ENCODE measurements at places on chromosomes 11 and 22. TPM values are rescaled to one million over a fixed set of nuclear protein-coding genes. Genes with fewer than 3 reads are reported as not detected.

The TEX12 gene
- 0.52 TPM for total RNA-seq

The MTFP1 gene
- 54.3 TPM for total RNA-seq

The SLC22A25 gene
- not detected for total RNA-seq

- no peak for DNase-seq
Observed at GRCh38 chr11:134792044-134792443, 380.0 kb upstream of the B3GAT1 start.

- no peak for DNase-seq
Observed at GRCh38 chr22:25437414-25438160, 126.9 kb upstream of the GRK3 start.

DNA sequence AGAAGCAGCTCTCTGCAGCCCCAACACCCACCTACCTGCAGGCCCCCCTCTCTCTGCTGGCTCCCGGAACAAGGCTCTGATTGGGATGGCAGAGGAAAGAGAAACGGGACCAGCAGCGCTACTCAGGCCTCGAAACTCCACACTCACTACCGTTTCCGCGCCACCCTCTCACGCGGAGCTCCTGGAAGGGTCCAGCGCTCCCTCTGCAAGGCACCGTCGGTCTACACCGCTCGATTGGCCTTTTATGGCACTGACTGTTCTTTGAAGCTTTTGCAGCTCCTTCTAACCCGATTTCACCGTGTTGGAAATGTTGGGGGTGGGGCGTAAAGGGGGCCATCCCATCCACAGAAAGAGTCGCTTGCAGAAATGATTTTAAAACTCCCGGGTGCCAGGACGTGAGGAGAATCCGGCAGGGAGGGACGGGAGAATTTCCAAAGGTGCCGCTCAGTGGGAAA lies 323 bp upstream of the PANX1 start:
- DNase-seq: no peak

GRCh38 chr11:78499971-78500370 lies 74.7 kb downstream of the NARS2 start:
- no peak for DNase-seq

The MICALL1 gene
- 21.9 TPM for total RNA-seq

DNA sequence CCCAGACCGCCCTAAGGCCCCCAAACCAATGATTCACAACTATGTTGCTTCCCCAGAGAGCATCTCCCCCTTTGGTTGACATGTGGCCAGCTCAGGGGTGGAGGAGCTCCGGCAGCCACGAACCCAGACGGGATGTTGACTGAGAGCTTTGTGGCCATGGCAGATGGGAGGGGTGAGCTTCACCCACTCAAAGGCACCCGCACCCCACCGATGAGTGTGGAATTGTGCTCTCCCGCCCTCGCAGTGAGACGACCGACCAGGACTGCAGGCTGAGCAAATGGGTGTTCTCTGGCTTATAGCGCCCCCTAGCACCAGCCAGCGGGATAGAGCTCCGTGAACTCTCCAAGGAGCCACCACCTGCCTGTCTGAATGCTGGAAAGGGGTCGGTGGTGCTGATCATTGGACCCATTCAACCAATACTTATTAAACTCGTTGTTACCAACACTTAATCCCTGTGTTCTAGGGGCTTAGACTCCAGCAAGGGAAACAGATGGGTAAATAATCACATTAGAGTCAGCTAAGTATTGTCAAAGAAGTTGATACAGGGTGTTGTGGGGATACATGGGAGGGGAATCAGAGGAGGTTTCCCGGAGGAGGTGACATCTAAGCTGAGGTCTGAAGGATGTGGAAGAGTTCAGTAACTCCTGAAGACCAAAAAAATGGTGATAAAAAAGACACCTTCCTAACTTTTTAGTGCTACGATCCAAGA lies 4.5 kb upstream of the TIMP3 start:
- DNase-seq: peak; percentile 42

DNA sequence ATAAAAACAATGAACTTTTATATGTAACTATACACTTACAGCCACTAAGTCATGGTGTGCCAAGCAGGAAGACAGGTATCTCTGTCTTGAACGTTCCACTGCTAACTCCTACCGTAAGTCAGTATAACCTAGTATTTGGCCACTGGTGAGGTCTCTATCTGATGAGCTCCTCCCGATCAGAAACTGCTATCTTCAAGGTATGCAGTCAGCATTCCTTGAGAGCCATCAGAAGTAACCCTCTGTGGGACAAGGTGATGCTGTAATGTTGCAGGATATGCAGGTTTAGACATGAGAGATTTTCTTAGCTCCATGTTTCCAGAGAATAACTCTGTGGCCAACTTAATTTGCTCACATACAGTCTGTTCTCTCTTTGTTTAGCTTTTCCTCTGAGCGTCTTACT lies 397.9 kb upstream of the CCDC90B start:
- DNase-seq: no peak

The RTN4RL2 gene
- total RNA-seq: 0.23 TPM

DNA sequence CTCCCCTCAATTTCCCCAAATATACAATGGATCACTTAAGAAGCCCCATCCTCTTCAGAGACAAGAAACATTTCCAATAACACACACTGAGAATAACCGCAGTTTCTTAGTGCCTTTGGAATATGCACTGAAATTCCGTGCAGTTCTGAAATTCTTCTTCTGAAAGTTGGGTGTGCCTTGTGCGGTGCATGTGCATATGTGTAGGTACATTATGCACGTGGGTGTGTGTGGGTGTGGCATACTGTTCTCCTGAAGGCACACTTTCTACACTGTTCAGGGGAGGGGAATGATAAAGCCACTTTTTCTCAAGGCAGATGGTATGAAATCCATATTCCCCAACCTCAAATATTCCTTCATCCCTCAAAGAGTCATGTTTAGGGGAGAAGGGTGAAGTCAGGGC lies 1.7 kb downstream of the EXPH5 start:
- DNase-seq: no peak

The APOL6 gene
- 44.8 TPM for total RNA-seq
